HTR-8/SVneo (cell line): ENCODE measurements at places on chromosomes 2 and 18.

GRCh38 chr2:28620801-28621171 lies 124.9 kb downstream of the PLB1 start:
- DNase-seq = no peak

- peak; percentile 25 for DNase-seq
Observed at GRCh38 chr2:190578158-190579057, 43.9 kb upstream of the NEMP2 start.

DNA sequence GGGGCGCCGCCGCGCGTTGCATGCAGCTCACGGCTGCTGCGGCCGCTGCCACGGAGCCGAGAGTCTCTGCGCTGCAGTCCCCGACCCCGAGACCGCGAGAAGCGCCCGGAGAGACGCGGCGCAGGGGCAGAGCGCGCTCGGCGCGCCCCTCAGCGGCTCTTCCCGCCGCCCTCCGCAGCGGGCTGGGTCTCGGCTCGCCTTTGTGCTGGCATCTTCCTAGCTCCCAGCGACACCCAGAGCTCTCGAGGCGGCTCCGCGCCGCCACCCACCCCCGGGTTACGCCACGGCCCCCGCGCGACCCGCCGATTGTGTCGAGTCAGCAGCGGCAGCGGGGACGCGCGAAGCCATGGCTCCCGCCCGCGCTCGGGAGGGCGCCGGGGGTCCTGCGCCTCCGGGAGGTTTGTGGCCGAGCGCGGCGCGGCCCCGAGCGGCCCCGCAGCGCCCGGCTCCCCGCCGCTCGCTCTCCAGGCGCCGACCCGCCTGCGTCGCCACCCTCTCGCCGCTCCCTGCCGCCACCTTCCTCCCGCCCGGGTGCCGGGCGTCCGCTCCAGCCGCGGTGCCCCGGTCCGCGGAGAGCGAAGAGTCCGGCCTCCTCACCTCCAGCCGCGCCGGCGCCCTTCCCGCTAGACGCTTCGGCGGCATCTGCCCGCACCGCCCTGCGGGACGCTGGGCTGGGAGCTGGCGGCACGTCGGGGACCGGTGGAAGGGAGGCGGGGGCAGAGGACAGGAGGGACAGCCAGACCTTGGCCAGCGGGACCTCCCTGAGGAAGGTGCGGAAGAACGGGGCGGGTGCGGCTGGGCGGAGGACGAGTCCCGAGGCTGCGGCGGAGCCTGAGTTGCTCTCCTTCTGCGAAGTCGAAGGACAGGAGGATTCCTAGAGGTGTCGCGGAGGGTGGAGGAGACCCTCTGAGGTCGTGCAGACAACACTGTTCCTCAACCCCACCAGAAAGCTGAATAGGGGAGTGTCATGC lies 46.3 kb upstream of the CCDC150 start:
- DNase-seq = peak; percentile 45

- DNase-seq = no peak
Observed at GRCh38 chr2:239288951-239289511, 111.8 kb downstream of the HDAC4 start.

DNA sequence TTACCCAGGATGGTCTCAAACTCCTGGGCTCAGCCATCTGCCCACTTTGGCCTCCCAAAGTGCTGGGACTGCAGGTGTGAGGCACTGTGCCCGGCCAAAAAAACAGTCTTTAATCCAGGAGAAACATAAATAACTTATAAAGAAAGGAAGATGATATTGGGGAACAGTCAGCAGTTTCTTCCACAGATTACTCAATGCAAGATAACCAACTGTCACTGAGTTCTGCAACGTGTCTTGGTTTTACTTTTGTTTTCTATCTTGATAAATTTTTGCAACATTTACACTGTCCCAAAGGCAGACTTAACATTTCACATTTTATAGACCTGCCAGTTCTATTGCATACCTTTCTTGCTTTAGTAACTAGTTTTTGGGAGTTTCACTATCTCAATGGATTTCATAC lies 71.1 kb downstream of the ANKRD44 start:
- DNase-seq = no peak

- no peak for DNase-seq
Observed at GRCh38 chr2:133296401-133296800, 271.9 kb downstream of the NCKAP5 start.

- DNase-seq = no peak
Observed at GRCh38 chr2:224163566-224164307, 124.7 kb upstream of the SERPINE2 start.

DNA sequence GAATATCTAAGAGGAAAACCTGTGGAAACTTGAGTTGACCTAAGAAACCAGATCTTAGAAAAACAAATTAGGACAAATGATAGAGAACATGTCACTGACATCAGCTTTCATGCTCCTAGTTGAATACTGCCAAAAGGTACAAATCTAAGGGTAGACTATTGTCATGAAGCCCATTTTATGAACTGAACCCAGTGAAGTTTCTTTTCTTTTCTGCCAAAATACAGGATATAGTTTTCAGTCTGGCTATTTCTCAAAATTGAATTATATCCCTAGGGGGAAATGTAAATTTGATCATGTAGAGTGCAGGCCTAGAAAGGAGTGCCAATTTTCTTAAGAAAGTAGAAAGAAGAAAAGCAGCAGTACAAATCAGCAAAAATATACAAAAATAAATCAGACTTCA lies 46.6 kb downstream of the FSIP2 start:
- DNase-seq = no peak

DNA sequence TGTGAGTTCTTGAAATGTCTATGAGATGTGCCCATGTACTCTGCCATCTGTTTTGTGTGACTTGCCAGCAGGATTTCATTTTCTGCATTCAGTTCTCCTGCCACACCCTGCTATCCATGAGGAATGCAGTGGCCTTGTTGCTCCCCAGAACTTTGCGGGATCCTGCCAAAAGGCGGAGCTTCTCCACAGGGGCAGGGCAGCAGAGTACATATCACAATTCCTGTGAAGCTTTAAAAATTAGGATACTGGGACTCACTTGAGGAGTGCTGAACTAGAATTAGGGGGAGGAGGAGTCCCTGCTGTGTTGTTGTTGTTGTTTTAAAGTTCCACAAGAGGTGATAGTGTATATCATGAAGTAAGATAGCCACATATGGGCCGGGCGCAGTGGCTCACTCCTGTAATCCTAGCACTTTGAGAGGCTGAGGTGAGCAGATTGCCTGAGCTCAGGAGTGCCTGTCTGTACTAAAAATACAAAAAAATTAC lies 76.4 kb downstream of the TANC1 start:
- DNase-seq = no peak

DNA sequence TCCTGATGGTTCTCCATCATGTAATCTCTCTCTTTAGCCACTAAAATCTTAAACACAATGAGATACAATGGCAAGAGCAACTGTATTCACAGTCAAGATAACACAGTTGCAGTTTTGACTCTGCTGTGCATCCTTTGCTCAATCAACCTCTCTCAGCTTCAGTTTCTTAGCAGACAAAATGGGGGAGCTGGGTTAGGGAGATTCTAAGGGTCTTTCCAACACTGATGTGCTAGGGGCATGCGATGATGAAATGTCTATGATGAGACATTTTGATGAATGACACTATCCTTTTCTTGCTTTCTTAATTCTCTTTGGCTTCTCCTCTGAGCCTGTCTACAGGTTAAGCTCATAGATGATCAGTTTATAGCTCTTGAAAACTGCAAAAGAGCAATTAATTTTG lies 1.1 kb downstream of the SERPINB10 start:
- no peak for DNase-seq

DNA sequence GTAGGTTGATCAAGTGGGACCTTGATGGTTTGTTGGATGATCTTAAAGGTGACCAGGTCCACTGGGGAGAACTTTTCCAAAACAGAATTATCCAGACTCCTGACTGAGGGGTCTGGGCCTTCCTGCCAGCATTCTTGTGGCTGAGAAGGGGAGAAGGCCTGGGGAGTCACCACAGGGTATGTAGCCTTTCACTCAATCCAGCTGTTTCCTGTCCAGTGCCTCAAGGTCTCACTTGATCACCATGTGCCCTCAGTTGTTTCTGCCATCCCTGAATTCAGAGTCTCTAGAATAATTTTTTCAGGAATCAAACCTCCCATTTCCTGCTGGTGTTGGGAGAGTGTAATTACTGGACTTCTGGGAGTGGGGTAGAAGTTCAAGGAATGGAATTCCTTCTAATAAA lies 54.4 kb upstream of the TANC1 start:
- no peak for DNase-seq

GRCh38 chr2:183383854-183384253 lies 259.6 kb downstream of the NUP35 start:
- DNase-seq = no peak

GRCh38 chr2:186909095-186909494 lies 60.1 kb upstream of the ZSWIM2 start:
- no peak for DNase-seq

DNA sequence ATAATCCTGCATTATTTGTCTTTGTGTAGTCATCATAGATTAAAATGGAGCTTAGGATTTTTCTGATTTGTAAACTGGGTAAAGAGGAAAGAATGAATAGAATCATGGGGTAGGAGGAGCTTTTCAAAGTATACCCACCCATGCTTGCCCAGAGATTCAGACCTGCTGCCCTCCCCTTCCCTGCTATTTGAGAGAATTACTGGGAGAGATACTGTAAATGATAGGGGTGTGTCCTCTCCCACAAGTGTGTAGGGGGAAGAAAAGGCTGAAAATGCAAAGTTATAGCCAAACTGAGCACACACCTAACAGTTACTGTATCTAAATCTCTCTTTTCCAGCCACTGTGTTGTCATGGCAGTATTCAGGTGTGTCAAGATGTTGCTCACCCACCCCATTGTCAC lies 21.5 kb upstream of the DYNC2LI1 start:
- no peak for DNase-seq

GRCh38 chr2:197941715-197942114 lies 137.3 kb downstream of the PLCL1 start:
- no peak for DNase-seq

DNA sequence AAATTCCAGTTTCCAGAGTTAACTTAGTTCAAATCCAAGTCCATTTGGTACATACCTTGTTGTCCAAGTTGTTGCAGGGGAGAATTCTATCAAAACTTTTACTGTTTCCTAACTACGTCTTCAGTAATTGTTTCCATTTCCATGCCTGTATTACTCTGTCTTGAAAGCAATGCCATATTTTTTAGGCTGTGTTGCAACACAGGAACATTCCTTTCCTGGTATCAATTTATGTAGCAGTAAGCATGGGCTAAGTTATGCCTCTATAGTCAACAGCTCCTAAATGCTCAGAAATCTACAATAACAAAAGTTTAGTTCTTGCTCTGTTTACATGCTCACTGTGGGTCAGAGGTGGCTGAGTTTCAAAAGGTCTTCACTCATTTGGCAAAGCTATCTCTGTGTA lies 1943.8 kb upstream of the PIK3C3 start:
- DNase-seq = no peak

- no peak for DNase-seq
Observed at GRCh38 chr2:231167745-231168459, 30.5 kb upstream of the ARMC9 start.

- DNase-seq = no peak
Observed at GRCh38 chr2:46562451-46562840, 83.1 kb downstream of the TMEM247 start.

DNA sequence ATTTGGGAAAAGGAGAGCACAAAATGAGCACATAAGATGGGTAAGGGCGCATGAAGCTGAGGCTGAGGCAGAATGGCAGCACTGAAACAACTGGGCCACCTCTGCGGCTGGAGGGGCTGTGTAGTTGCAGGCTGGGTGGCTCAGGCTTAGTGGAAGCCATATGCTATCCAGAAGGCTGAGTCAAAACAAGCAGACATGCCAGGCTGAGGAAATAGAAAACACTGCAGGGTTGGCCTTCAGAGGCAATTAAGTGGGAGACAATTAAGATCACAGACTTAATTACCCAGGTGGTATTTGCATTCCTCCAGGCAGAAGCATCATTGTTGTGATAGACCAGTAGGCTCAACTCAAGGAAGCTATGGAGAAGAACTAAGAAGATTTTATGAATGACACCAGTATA lies 11.4 kb upstream of the XPO1 start:
- DNase-seq = no peak

DNA sequence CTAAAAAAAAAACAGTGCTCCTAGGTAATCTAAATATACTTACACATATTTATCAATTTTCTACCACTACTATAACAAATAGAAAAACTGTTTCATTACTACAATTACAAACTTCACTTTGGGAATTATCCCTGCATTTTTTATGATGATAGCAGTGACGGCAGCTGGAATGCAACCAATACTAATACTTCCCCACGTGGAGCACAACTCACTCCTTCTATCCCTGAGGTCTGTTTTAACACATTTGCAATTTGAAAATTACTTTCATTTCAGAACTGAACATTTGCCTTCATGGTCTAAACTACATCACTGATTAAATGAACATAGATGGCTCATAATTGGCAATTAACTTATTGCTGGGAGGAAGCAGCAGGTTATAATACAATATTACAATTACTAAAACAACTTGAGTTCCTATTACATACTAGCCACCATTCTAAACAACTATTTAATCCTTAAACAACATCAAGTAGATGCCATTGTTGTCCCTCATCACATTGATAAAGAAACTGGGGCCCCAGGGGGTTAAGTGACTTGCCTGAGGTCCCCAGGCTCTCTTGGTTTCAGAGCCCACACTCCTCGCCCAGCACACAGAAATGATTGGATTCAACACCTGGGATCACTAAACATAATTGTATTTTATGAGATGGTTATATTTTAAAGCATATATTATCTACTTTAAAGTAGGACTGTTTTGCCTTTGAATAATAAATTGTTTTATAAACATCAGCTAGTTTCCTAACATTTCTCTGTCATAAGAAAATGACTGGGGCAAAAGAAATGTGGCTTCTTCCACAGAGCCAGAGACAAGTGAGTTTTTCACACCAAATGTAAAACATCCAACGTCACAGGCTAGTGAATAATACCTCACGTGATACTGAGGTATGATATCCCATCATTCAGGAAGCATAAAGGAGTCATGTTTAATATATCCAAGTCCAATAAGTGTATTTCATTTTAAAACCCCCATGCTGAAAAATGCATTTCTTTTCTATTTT lies 6.2 kb downstream of the COLEC12 start:
- no peak for DNase-seq

GRCh38 chr2:71748227-71748626 lies 294.9 kb downstream of the DYSF start:
- DNase-seq = peak; percentile 35

DNA sequence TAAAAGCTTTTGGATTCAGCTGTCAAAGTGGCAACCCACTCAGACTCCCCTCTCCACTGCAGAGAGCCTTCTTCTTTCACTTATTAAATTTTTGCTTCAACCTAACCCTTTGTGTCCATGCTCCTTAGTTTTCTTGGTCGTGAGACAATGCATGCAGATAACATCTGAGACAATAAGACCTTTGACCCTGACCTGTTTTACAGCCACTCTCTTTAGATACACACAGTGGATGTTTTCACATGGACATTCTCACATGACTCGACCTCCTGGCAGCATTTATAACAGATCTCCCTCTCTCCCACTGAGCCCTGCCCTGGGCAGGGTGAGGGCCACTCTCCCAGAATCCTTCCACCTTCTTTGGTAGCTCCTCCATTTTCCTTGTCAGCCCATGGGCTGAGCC lies 30.4 kb upstream of the IL36G start:
- DNase-seq = no peak

- peak; percentile 34 for DNase-seq
Observed at GRCh38 chr2:84297155-84297554, 161.9 kb downstream of the SUCLG1 start.

GRCh38 chr2:54348646-54349045 lies 92.6 kb upstream of the TSPYL6 start:
- no peak for DNase-seq
